ENCODE measurements at places on chromosomes 3 and 15.

- DNase-seq: no peak
Observed at GRCh38 chr3:64743156-64743886, 55.5 kb upstream of the ADAMTS9 start.

GRCh38 chr15:85770096-85771041 is 24.4 kb downstream of the KLHL25 start:
- DNase-seq: peak; percentile 21

DNA sequence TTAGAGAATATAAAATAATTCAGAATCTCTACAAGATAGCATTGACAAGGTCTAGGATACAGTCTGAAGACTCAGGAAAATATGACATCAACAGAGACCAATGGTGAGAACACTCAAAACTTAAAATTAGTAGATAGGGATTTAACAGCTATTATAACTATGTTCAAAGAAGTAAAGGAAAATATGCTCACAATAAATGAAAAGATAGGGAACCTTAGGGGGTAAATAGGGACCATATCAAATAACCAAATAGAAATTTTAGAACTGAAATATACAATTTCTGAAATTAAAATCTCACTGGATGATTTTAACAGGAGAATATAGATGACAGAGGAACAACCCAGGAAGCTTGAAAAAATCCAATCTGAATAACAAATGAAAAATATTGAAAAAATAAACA is 31.8 kb upstream of the IGF2BP2 start:
- no peak for DNase-seq

DNA sequence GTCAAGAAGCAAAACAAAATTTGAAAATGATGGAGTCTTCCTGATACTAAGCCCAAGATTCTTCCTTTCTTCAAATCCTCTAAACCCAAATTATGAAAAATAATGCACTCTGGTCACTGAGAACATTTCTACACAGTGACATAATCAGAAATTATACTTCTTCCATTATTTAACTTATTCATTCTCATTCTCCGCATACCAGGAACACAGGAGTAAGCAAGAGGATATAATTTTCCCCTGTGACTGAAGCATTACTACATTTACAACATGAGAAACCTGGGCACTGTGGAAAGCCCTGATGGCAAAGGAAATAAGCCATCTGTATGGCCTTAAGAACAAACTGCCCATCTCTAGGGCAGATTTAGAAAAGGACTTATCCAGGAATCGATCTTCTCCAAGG is 47.0 kb downstream of the EXD1 start:
- DNase-seq: no peak

GRCh38 chr3:59142556-59142955 is 92.7 kb upstream of the CFAP20DC start:
- no peak for DNase-seq

GRCh38 chr15:83243634-83244033 is 36.0 kb upstream of the HDGFL3 start:
- DNase-seq: peak; percentile 1

GRCh38 chr3:24968036-24968435 is 460.0 kb upstream of the RARB start:
- no peak for DNase-seq

All from mesendoderm (in vitro differentiated cells).